ENCODE measurements at places on chromosomes 12 and 14.

- DNase-seq, result no peak
Measured at GRCh38 chr14:40280652-40281051, 848.4 kb upstream of the FBXO33 start.

GRCh38 chr14:51732494-51733112 lies 80.9 kb downstream of the FRMD6 start:
- DNase-seq, result no peak

DNA sequence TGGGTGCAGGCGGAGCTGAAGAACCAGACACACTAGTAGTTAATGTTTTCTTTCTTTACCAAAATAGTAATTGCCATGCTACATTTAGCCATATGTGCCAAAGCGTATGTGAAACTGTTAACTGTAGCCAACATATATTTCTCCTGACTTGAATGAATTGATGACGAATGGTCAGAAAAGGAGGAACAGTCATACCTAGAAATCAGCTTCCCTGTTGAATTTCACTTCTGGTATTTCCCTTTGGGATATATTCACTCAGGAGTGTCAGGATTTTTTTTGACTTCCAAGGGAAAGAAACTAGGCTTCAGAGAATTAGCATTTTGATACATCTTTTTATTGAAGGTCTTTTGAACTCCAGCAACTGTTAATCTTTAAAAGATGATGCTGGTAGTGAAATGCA lies 87.0 kb downstream of the ERC1 start:
- DNase-seq, result no peak

DNA sequence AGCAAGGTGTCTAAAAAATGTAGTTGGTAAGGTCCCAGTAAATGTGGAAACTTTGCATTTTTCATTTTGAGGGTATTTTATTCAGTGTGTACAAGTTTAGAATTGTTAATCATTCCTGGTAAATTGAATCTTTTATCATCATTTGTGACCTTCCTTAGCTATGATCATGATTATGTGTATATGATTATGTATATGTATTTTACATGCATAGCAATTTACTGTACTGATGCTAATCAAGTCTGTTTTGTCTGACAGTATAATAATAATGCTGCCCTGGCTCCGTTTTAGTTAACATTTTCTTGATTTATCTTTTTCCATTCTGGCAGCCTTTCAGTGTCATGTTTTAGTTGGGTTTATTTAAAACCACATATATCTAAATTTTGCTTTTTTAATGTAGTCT lies 9.4 kb downstream of the WASHC4 start:
- no peak for DNase-seq

DNA sequence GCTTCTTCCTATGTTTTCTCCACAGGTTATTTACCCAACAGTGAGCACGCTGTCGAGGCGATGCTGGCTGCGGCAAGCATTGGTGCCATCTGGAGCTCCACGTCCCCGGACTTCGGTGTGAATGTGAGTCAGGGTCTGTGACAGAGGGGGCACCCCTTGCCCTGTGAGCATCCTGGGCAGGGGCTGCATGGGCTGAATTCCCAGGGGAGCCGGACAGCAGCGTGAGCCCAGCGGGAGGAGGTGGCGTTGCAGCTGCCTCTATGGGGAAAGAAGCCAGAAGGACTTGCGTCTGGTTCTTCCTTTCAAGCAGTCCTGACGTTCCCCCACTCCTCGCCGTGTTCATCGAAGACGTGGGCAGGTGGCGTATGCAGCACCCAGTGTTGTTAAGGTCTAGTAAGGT lies 26.2 kb downstream of the AACS start:
- DNase-seq, result no peak

Data from AML-193 (cell line).